Cerebellar nuclear complex (tissue), 1 donor: ENCODE measurements at places on chromosomes 16 and 17.

DNA sequence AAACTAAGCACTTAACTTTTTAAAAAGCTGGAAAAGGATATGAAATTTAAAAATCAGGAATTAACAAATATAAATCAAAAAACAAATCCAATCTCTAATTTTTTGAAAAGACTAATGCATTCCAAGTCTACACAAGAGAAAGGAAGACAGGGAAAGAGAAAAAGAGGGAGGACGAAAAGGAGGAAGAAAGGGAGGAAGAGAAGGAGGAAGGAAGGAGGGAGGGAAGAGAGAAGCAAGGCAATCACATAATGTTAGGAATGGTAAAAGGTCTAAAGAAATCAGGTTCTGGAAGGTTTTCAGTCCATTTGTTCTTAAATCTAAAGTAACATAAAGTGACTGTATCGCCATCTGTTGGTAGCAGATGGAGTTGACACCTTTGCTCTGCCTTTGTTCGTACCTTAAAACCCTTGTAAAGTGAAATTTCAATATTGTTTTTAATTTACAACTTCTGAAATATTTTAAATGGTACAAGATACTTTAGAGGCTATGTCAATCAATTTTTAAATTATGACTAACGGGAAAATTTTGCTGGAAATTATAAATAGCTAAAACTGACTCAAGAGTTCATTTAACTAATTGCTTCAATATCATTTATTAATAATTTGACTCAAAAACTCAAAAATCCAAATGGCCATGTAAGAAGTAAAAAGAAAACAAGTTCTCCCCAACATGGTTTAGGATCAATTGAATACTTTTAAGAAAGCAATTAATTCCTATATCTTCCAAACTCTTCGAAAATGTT lies 20.4 kb upstream of the CDYL2 start:
- no peak for DNase-seq

DNA sequence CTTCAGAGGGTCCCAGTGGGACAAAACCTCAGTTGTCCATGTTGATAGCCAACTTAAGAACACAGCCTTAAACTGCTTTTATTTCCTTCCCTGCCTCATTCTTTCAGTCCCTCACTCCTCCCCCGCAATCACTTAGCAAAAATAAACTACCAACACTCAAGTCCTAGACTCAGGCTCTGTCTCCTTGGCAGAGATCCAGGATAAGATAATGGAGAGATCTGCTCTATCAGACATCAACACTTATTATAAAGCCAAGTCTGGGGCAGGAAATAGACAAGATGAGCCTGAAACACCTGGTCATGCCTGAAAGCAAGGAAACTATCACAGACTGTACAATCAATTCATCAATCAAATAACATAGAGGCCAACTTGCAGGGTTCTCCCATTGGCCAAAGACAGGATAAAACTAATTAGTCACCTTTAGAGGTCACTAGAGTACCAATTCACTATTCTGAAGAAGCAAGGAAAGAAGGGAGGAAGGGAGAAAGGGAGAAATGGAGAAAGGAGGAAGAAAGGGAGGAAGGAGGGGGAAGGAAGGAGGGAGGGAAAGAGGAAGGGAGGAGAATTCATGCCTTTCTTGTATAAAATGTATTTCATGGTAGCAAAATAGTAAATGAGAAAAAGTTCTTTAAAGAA lies 15.7 kb downstream of the HYDIN start:
- no peak for DNase-seq

GRCh38 chr16:72787514-72788268 lies 260.2 kb downstream of the ZFHX3 start:
- DNase-seq, result no peak

DNA sequence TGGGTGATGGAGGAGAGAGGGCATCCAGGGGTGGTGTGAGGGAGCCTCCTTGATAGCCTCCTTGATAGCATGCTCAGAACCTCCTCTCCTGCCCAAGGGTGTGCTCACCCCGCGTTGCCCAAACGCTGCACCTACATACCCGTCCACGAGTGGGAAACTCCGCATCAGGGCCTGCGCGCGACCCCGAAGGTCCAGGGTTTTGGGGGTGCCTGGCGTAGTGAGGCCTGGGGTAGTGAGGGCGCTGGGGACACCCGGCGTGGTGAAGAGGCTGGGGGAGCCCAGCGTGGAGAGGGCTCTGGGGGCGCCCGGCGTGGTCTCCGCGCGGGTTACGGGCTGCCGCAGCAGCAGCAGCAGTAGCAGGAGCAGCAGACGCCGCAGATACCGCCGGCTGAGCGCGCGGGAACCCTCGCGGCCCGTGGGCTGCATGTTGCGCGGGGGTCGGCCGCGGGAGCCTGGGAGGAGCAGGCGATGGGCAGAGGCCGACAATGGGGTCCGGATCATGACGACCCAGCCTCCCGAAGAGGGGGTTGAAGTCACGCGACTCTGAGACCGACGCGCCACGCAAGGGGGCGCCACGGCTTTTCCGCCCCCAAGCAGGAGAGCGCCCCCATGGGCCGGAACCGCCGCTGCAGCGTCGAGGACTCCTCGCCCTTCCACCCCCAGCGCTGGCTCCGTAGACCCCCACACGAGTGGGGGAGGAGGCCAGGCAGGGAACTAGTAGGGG lies at the start of gene DPEP3:
DPEP3 (minus strand) TSS at position 545 of the 724 bp plus-strand sequence; CDS start at position 426, 119 bp downstream.
- DNase-seq, result no peak

- no peak for DNase-seq
Measured at GRCh38 chr17:41528959-41529353, 848 bp upstream of the KRT19 start.

DNA sequence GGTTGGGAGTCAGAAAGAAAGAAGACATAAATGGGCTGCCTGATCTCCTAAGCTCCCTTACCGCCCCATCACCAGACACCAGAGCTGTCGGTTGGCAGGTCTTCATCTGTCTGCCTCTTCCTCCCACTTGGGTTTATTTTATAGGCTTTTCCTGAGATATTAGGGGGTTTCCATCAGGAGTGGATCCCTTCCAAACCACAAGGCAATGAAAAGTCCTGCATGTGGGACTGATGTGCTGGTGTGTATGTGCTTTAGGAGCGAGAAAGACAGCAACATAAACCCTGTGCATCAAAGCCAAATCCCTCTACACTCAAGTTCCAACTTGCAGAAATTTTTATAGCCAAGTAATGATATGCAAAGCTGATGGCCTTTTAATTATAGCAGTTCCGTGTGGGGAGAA lies 389.5 kb downstream of the SLC39A11 start:
- DNase-seq, result no peak
